NCI-H1092 (cell line): ENCODE measurements at places on chromosomes 1 and 21.

DNA sequence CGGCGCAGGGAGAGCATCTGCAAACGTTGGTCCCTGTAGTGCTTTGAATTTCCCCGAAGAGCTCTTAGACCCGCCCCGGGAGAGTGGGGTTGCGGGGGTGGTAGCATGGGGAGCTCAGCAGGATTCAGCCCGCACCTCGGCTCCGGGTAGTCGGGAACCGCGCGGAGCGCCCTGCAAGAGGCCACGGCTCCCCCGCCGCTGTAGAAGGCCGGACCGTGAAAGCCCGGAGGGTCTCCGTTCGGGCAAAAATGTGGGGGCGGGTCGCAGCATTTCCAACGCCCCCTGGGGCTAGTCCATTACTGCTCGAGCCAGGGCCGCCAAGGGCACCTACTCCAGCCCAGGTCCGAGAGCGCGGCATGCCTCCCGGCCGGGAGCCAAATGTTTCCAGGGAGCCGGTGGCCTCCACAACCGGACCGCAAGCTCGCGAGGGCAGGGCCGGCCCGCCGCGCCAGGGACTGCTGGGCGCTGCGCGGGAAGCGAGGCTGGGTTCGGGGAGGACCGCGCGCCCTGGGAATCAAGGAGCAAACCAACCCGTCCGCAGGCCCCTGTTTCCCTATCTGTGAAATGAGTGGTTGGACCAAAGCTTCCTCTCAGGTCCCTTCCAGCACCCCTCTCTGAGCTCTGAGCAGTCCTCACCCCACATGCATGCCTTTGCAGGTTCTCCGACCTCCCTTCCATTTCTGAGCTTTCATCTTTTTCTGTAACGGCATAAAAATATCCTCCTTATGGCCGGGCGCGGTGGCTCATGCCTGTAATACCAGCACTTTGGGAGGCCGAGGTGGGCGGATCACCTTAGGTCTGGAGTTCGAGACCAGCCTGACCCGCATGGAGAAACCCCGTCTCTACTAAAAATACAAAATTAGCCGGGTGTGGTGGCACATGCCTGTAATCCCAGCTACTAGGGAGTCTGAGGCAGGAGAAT, 775 bp upstream of the TMEM63A start:
- no peak for DNase-seq

- DNase-seq: no peak
These were observed 202.2 kb upstream of the C8B start for GRCh38 chr1:57167997-57168396.

- no peak for DNase-seq
These were observed 57.4 kb upstream of the LBR start for GRCh38 chr1:225485226-225485625.

DNA sequence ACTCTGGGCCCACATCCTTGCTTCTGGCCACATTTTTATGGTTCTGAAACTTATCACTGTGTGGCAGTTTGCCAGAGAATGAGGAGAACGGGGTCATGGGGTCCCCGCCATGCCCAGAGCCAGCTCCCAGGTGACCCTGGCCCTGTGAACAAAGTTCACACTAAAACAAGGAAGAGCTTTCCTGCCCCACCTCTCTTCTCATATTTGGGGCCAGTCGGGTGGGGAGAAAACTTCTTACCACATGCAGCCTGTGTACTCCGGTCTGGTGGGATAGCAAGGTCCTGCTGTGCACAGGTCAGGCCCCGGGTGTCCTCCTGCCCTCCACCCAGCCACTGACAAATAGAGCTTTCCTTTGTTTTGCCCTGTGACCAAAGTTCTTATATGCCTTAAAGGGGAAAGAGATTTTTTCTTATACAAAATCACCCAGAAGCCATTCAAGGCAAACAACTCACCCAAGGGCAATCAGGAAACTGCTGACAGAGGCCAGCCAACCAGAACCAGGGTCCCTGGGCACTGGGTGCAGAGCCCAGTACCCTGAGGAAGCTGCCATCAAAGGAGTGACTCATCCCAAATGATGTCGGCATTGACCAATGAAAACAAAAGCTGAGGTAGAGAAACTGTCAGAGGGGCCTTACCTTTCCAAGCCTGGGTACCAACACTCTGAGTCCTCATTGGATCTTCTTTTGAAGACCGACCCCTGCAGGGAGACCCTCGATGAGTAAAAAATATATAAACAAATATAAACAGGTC, 53.6 kb downstream of the OLIG1 start:
- no peak for DNase-seq
